Esophagus muscularis mucosa (tissue), 4 donors: ENCODE measurements at places on chromosomes 16 and 17. TPM values are rescaled to one million over a fixed set of nuclear protein-coding genes. Genes with fewer than 3 reads are reported as not detected.

Gene CPNE7
- total RNA-seq = 1.7 TPM

DNA sequence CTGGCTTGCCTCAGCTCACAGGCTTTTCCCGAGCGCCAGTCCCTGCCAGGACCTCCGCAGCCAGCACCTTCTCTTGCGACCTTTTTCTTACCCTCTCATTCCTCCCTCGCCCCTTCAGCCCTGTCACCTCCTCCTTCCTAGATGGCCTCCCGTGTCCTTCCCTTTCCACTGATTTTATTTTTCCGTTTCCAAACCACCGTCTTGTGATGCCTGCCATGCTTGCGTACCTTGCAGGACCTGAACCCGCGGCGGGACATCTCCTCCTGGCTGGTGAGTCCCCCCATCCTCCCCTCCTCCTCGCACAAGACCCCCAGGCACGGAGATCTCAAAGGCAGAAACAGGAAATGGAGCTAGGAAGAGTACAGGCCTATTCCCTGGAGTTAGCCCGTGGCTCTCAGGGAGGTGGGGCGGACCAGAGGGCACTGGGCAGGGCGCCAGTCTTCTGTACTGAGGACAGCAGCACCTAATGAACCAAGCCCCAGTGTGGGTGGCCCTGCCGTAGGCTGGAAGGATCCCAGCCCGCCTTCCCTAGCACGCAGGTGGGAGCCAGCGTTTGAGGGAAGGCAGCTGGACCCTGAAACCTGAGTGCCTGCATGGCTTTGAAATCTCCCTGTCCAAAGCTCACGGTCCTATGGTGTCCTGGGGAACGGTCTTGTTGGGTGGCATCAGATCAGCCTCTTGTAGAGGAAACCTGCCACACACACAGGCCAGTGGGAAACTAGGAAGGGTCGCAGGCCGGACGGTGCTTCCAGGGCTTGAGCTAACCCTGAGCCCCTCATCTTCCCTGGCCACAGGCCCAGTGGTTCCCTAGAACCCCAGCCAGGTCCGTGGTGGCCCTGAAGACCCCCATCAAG lies 612 bp downstream of the CISD3 start:
- DNase-seq = no peak

DNA sequence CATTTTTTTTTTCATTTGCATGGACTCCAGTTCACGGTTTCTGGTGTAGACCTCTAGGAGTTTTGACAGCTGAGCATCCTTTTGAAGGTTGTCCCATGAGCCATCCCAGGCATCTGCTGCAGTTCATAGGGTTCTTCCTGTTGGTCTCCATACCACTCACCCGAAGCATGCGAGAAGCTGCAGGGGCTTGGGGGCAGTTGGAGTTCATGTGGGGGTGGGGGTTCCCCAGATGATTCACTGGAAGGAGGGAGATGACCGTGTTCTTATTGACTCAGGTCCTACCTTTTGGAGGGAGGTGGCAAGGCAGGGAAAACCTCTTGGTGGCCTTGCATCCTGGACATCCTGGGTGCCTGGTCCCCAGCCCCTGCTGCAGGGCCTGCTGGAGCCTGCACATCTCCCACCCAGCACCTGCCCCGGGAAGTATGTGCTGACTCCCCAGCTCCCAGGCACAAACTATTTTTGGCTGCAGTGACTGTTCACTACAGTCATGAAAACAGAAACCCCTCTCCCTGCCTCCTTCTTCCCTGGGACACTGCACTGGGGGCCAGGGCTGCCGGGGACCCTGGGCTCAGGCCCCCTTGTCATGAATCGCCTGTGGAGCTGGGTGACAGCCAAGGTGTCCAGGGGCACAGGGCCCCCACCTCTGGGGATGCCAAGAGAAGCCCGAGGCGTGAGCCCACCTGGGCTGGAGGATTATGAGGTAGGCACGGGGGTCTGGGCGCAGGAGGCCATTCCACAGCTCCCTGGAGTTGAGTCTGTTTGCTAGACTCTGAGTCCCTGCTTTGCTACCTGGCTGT lies 64.9 kb upstream of the LGALS9 start:
- DNase-seq = no peak

GRCh38 chr17:43640491-43641252 lies 21.1 kb downstream of the MEOX1 start:
- DNase-seq = no peak

Gene SLC38A8
- not detected for total RNA-seq

DNA sequence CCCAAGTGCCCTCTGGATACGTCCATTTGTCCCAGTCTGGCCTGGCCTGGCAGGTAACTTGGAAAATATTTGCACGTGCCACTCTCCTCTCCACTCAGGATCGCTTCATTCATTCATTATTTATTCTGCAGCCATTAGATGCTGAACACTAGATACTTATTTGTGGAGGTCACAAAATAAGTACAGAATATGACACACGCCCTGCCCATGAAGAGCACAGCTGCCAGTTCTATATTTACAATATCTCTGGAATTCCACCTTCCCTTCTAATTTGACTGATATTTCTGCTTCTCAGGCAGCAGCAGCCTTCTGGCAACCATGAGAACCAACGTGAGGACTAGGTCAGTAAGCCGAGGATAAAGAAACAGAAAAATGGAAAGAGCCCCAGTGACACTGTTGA lies 20.9 kb downstream of the TRIM16 start:
- no peak for DNase-seq

Gene KRT33B
- total RNA-seq = not detected

DNA sequence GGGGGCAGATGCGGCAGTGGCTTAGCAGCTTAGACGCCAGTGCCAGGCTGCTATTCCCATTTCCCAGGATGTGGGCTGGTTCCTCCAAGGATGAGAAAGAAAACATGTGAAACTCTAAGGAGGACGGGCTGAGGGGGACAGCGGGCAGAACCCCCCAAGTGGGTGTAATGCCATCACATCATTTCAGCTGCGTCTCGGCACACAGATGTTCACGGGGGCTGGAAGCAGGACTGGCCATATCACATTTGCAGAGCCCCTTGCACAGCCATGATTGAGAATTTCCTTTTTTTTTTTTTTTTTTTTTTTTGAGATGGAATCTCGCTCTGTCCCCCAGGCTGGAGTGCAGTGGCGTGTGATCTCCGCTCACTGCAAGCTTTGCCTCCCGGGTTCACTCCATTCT lies 15.3 kb upstream of the GINS2 start:
- DNase-seq = no peak

Gene TPSB2
- 97.3 TPM for total RNA-seq

- no peak for DNase-seq
Measured at GRCh38 chr17:52064791-52065211, 93.7 kb downstream of the CA10 start.

- DNase-seq = no peak
Measured at GRCh38 chr17:81218459-81218858, 4.3 kb downstream of the CEP131 start.

- DNase-seq = no peak
Measured at GRCh38 chr17:32819787-32820186, 57.1 kb downstream of the MYO1D start.

Gene OR1F1
- total RNA-seq = not detected

GRCh38 chr17:61155590-61156237 lies 243.9 kb upstream of the TBX2 start:
- no peak for DNase-seq

Gene TBC1D26
- not detected for total RNA-seq

Gene STAT5A
- 61.7 TPM for total RNA-seq

DNA sequence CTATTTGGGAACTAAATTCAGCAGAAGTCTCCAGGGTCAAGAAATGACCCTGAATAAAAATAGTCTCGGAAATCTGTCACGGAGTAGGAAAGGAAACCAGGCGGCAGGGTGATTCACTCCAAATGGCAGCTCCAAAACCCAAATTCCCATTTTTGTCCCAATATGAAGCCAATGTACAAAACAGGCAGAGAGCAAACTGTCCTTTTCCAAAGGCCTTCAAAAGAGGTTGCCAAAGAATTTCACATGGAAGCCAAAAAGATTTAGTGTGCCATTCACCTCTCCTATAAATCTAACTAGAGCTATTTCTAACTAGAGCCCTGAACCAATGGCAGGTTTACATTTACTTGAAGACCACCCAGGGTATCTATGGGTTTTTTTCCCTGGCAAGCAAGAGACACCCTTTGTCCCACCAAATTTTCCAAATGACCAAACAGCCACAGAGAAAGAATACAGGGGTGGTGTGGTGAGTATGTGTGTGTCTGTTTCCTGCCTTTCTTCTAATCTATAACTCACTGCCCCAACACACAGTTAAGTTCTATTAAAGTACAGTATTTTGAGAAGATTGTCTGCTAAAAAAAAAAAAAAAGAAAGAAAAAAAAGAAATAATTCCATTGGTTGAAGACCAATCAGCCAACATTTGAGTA lies 6.8 kb downstream of the MYO1D start:
- DNase-seq = no peak

DNA sequence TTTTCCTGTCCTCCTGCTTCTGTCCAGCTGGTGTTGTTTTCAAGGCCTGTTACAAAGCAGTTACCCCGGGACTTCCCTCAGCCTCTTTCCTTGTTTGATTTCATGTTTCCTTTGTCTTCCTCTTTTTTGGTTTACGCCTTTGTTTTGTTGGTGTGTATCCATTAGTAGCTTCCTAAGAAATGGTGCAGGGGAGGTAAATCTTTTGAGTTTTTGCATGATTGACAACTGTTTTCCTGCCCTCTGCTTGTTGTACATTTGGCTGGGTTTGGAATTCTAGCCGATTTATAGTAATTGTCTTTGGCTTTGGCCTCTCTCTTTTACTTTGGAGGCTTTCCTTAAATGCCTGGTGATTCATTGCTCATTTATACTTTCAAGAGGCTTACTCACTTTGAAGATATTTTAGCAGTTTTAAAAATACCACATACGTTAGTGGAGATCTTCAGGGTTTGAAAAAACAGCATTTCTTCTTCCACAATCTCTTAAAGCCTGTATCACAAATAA lies 32.8 kb downstream of the DNAH2 start:
- DNase-seq = no peak

GRCh38 chr16:79794941-79795340 lies 194.4 kb upstream of the MAF start:
- DNase-seq = no peak

GRCh38 chr17:68794636-68795434 lies 160.4 kb downstream of the ABCA8 start:
- no peak for DNase-seq

DNA sequence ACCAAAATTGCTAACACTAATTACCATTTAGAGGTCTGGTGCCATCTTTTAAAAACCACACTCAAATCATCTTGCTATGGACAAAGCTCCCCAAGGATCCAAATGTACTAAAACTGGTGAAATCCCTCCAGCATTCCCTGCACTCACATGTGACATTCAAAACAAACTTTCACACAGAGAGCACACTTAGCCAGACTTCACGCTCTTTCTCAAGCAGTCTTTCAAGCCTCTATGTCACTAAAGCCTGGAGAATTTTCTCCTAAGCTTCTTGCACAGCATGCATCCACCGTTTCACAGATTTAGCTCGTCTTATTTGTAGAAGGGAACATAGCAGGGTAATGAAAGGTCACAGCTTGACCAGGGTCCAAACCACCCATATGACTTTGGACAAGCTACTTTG lies 19.3 kb downstream of the CMTM3 start:
- DNase-seq = no peak

DNA sequence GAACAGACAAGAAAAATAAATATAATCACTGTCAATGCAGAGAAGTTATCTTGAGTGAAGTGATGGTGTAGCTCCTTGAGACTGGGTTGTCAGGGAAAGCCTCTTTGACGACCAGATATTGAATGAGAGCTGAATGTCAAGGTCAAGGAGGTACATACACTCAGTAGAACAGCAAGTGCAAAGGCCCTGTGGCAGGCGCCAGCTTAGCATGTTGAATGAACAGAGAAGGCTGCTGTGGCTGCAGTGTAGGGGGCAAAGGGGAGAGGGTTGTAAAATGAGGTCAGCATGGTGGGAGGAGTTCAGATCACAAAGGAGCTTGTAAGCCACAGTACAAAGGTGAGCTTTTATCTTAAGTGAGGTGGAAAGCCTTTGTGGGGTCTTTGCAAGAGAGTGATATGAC lies 111.5 kb downstream of the ZFHX3 start:
- DNase-seq = no peak

DNA sequence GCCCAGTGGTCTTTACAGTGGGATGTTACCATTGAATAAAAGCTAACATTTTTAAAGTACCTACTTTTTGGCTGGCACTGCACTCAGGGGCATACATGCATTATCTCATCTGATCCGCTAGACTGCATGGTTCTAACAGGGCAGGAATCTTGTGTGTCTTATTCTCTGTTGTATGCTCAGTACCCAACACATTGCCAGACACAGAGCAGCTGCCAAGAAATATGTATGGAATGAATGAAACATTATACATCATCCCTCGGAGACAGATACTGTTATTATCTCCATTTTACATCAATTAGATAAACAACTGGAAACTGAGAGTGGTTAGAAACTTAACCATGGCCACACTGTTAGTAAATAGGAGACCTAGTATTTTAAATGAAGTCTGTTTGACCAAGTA lies 74.1 kb upstream of the CDH11 start:
- no peak for DNase-seq

Gene TAT
- total RNA-seq = not detected

- no peak for DNase-seq
Measured at GRCh38 chr17:51740531-51740930, 418.0 kb downstream of the CA10 start.

GRCh38 chr16:21603928-21604327 lies 4.6 kb downstream of the METTL9 start:
- no peak for DNase-seq

Gene SLC12A3
- total RNA-seq = not detected
